T-helper 2 cell (primary cell): ENCODE measurements at places on chromosomes 7 and 10.

- no peak for DNase-seq
Observed at GRCh38 chr10:33235251-33235884, 99.1 kb downstream of the NRP1 start.

DNA sequence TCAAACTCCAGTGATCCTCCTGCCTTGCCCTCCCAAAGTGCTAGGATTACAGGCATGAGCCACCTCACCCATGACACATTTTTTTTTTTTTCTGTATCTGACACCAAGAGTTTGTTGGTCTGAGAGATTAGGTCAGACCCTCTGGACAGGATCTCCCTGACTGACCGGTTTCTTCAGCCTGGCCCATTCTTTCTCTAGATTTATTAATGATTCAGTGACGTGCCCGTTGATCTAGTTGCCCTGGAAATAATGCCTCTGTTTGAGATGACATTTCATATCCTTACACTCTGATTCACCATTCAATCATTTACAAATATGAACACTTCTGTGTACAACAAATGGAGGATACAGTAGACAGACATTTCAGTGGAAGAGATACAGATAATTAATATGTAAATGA lies 1.4 kb upstream of the ZNF212 start:
- DNase-seq, result no peak

DNA sequence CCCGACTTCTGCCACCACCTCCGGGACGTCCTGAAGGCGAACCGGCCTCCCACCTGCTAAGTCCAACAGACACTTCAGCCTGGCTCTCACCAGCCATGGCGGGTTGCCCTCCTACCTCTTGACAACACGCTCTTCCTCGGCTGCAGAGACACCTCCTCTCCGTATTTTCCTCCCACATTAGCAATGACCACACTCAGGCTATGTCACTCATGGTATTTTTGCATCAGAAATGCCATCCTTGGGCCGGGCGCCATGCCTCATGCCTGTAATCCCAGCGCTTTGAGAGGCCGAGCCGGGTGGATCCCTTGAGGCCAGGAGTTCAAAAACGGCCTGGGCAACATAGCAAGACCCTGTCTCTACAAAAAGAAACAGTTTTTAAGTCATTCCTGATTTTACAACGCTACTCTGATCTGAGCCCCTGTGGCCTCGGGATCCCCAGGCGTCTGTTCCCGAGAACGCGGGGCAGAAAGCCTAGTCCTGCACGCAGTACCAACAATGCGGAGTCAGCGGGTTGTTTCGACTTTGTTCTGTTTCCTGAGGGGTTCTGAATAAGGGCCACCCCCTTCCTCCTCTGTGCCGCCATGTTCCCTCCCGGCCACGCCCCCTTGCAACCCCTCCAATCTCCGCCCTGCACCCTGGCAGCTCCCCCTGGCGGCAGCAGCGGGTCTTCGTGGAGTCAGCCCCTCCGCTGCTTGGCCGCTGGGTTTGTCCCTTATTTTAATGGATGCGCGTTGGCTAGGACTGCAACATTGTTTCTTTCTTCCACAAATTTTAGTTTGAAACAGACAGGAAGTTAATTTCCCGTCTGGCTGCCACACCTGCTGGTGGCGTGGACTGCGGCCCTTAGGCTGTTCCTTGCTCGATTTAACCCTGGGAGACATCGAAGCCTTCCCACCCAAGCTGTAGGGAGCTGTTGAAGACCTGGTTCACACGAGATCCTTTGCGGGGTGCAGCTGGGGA lies 9.7 kb upstream of the ZFAND2A start:
- peak; percentile 75 for DNase-seq

DNA sequence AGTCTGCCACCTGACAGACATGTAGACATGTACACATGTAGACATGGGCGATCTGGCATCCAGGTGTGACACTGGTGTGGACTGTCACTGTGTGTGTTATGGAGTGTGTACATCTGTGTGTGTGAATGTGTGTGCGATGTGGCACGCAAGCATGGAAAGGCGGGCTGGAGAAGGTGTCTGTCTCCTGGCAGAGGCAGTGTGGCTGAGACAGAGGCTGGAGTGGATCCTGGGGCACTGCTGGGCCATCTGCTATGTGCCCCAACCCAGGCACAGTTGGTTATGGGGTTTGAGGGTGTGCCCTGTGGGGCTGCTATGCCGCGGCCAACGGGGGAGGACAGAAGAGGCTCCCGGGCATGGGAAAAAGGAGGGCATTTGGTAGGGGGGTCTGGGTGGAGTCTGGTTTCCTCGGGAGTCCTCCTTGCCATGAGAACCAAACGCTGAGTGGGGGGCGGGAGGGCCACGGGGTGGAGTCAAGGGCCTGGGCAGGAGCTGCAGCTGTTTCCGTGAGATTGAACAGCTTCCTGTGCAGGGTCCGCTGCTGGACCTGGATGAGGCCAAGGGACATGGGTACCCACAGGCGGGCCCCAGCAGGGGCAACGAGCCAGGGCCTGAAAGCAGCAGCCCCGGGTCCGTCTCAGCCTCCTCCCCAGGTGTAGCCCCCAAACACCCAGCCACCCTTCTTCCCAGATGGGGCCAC lies 1.3 kb downstream of the ELN start:
- no peak for DNase-seq

DNA sequence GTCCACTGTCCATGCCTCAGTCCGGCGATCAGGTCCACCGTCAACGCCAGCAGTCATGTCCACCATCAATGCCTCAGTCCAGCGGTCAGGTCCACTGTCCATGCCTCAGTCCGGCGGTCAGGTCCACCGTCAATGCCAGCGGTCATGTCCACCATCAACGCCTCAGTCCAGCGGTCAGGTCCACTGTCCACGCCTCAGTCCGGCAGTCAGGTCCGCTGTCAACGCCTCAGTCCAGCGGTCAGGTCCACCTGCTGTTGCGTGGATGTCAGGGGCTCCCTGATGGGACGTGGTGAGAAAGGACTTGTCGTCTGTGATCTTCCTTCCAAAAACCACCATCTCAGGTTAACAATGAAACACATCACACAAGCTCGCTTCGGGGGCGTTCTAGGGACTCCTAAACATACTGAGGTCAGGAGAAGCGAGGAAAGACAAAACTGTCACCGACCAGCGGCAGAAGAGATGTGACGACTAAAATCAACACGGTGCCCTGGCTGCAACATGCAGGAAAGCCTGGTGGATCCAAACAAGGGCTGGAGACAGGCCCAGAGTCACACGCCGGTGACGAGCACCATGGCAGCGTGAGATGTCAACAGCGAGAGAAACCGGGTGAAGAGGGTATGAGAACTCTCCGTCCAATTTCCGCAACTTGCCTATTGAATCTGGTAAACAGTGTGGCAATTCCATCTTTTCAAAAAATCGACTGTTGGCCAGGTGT lies 264.2 kb downstream of the MAD1L1 start:
- DNase-seq, result no peak

- DNase-seq, result no peak
Observed at GRCh38 chr7:150781103-150781502, 19.1 kb downstream of the TMEM176B start.

DNA sequence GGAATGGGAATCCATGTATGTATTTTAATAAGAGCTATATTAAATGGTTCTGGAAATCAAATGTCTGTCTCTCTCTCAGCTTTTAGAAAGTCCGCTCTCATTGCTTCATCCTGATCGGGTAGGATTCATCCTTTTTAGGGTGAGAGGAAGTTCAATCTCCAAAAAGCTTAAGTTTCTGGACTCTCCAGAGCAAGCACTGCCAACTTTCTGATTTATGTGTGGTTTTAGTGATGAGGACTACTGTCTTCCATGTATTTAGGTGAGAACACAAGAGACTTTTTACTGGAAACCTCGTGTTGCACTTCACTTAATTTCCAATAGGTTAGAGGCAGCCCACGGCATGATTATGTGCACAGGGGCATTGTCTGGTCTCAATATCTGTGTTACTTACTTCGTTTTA lies 267.9 kb downstream of the SUGCT start:
- no peak for DNase-seq

- DNase-seq, result no peak
Observed at GRCh38 chr7:35026150-35026549, 11.1 kb downstream of the DPY19L1 start.

DNA sequence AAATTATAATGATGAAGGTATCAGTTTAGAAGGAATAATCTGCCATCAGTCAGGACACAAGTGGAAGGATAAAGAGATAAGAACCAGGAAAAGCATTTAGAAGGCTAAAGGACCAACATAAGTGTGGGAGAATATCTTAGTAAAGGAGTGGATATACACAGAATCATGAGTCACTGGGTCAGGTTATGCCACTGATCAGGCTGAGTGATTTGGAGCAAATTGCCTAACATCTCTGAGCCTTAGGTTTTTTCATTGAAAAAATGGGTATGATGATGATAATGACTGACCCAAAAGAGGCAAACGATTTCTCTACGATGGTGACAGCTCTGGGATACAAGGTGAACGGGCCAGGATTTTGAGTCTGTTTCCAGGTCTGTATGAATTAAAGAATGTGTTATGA lies 2.8 kb upstream of the CUL1 start:
- DNase-seq, result no peak

DNA sequence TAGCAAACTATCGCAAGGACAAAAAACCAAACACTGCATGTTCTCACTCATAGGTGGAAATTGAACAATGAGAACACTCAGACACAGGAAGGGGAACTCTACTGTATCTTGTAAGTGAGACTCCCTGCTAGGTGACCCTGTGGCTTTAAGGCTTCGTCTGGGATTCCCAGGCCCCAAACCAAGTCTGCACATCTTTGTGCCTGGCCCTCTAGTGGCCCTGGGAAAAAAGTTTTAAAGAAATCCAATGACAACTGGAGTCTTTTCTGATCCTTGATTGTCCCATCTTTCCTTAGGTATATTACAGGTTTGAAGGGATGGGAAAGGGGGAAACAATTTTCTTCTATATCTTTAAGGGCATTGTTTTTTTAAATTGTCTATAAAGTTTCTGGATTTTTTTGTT lies 10.6 kb upstream of the LIPM start:
- DNase-seq, result no peak

DNA sequence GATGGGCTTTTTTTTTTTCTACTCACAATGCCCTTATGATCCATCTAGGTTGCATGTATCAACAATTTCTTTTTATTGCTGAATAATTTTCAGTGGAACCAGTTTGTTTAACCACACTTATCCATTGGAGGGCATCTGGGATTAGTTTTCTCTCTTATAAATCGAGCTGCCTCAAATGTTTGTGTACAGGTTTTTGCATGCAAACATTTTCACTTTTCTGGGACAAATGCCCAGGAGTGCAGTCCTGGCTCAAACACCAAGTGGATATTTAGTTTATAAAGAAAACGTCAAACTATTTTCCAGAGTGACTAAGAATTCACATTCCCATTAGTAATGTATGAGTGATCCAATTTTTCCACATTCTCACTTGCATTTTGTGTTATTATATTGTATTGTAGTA lies 313.4 kb downstream of the CXCL12 start:
- no peak for DNase-seq

DNA sequence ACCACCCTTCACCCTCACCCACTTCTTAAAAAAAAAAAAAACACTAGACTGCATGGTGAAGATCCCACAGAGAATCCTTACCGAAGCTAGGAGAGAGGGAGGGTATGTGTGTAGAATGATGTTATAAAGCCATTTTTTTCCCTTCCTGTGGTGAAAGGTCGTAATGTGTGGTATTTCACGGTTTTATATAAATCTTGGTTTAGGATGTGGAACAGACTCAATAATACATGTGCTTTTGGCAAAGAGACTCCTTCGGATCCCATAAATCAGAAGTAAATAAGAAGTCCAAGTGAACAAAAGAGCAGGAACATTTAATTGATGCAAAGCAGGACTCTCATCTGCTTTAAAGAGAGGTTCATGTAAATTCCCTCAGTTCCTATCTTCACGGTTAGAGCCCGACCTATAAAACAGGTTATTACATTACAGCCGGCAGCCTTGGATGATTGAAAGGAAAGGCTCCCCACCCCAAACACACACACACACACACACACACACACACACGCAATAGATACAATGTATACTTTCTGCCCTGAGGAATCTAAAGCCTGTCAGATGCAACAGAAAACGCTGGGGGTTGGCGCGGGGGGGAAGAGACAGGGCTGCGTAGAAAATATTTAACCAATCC lies 8.8 kb downstream of the DLX5 start:
- DNase-seq, result no peak

DNA sequence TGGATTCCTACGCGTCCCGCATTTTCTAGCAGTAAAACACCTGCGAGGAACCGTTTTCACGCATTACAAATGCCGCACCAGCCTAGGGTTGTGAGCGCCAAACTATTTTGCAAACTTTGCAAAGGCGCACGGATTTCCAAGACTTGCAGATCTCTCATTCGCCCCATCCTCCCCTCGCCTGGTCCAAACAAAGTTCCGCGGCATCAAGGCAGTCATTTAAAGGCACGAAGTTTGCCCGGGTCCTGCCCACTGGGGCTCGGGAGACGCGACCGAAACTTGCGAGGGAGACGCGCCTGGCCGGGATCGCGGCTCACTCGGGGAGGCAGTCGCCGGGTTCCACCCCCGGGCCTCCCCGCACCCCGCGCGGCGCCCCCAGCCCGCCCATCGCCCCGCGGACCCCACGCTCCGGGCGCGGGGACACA lies 613 bp downstream of the USP6NL start:
- no peak for DNase-seq

DNA sequence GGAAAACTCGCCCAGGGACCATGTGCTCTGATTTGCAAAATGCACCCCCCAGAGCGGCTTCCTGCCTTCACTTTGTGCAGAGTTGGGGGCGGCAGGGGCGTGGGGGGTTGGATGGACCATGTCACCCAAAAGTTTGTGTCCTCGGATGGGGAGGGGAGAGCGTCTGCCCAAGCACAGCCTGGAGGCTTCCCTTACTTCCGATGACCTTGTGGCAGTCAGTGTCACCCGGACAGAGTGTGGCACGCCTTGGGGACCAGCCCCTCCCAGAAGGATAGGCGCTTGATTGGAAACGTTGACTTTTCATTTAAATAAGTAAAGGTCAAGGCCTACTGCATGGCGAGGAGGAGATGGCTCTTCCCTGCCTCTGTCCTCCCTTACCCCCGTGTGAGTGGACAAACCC lies 71.6 kb downstream of the LHPP start:
- DNase-seq, result no peak

DNA sequence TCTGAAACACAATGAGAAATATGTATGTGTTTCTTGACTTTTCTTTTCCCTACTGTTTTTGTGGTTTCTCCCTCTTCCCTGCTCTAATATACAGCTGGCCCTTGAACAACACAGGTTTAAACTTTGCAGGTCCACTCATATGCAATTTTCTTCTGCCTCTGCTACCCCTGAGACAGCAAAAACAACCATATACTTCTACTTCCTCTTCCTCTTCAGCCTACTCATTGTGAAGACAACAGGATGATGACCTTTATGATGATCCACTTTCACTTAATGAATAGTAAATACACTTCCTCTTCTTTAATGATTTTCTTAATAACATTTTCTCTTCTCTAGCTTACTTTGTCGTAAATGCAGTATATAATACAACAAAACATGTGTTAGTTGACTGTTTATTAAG lies 35.0 kb upstream of the DGKB start:
- no peak for DNase-seq

GRCh38 chr10:130411496-130412085 lies 275.4 kb downstream of the GLRX3 start:
- no peak for DNase-seq

DNA sequence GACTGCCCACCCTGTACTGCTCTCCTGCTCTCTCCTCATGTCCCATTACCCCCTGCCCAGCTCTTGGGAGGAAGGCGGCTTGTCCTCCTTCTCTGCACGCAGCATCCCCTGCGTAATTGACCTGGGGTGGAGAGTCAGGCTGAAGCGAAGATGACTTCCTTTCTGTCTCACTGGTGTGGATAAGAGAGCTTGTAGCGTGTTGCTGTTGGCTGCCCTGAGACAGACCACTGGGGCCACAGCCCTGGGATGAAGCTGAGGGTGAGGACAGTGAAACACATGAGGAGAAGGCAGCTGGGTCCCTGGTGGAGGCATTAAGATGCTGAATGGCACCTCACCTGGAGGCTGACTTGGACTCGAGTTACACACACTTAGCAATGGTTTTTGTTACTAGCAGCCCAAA lies 310.3 kb upstream of the ZNF32 start:
- DNase-seq, result no peak
